ENCODE measurements at places on chromosomes 5 and 9. TPM values are rescaled to one million over a fixed set of nuclear protein-coding genes. Genes with fewer than 3 reads are reported as not detected.

Gene KIF4B
- 0.05 TPM for polyA plus RNA-seq

GRCh38 chr5:120988941-120989340, 524.8 kb downstream of the PRR16 start:
- no peak for DNase-seq
- H3K4me1 ChIP-seq, result no peaks in the 10 kb centered on the region

DNA sequence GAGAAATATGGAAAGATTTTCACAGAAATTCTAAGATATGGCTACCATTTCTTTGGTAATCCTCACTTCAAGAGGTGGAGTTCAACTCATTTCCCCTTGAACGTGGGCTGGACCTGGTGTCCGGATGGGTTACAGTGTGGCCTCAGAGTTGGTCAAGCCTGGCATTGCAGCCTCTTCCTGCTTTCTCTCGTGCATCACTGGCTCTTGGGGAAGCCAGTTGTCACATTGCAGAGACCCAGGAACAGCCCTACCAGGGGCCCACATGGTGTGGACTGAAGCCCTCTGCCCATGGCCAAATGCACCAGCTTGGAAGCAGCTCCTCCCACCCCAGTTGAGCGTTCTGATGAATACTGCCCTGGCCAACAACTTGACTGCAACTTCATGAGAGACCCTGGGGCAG, 47.7 kb upstream of the FCN1 start:
- no peaks in the 10 kb centered on the region for H3K36me3 ChIP-seq
- no peaks in the 10 kb centered on the region for H3K27me3 ChIP-seq
- H3K4me3 ChIP-seq, result no peak overlapping the region
- H3K27ac ChIP-seq, result no peak overlapping the region
- peaks cover 3% of the 10 kb centered on the region for H3K4me1 ChIP-seq

DNA sequence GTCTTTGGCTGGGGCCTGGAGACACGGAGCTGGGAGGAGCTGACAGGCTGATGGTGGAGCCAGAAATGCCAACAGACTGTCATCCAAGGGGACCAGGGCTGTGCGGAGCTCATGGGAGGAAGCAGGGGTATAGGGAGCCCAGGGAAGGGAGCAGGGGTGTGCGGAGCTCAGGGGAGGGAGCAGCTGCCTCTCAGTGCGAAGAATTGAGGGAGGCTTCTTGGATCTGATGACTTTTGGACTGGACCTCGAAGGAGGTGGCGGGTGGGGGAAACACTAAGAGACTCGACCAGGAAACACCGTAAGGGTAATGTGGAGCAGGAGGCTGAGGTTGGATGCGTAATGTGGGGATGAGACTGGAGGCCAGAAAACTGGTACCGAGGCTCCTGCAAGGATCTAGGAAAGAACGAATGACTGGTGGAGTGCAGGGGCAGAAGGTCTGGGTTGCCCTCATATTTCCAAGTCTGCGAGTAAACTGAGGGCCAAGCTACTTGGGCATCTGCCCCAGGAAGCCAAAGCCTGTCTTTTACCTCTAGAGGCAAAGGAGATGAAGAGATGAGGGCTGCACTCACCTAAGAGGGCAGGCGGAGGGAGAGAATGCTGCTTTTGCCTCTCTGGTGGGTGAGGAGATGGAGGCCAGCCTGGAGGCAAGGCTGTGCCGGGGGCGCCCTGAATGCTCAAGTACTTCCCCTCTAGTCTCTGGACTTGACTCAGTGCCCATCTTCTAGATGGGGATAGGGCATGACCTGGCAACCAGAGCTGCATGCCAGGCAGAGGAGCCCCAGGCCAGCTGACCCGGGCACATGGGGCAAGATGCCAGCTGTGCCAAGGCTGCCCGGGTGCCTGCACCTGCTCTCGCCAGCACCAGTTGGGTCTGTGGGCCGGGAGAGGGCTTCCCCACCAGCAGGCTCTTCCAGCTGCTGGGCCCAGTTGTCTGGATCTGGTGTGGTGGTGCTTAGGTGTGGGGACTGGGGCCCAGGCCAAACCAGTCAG, 2.3 kb downstream of the PTGS1 start:
- peaks cover 20% of the 10 kb centered on the region for H3K4me1 ChIP-seq
- H3K27me3 ChIP-seq, result peaks cover 39% of the 10 kb centered on the region
- no peak for DNase-seq

Gene SH3RF2
- polyA plus RNA-seq, result 38.3 TPM

Gene TOR1B
- polyA plus RNA-seq, result 16.4 TPM

GRCh38 chr9:129469188-129469987, 151.5 kb downstream of the C9orf50 start:
- DNase-seq, result no peak
- H3K27me3 ChIP-seq, result no peaks in the 10 kb centered on the region
- H3K4me3 ChIP-seq, result no peak overlapping the region
- peak overlapping the region; percentile 58 for H3K27ac ChIP-seq

DNA sequence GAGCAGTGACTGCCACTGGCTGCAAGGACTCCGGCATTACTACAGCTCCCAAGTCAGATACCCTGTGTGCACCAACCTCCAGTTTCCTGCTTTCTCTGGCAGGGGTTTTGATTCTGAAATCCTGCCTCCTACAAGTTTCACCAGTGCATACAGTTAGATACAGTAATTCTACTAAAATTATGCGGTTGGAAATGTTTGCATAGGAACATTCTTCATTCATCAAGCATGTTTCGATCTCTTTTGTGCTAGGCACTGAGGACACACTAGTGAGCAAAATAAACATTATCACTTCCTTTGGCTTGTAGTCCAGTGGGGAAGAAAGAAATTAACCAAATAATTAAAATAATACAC, 152.2 kb downstream of the TMEM167A start:
- H3K4me1 ChIP-seq, result peaks cover 3% of the 10 kb centered on the region
- DNase-seq, result peak; percentile 61
- H3K27me3 ChIP-seq, result no peaks in the 10 kb centered on the region
- no peak overlapping the region for H3K4me3 ChIP-seq
- H3K27ac ChIP-seq, result no peak overlapping the region

DNA sequence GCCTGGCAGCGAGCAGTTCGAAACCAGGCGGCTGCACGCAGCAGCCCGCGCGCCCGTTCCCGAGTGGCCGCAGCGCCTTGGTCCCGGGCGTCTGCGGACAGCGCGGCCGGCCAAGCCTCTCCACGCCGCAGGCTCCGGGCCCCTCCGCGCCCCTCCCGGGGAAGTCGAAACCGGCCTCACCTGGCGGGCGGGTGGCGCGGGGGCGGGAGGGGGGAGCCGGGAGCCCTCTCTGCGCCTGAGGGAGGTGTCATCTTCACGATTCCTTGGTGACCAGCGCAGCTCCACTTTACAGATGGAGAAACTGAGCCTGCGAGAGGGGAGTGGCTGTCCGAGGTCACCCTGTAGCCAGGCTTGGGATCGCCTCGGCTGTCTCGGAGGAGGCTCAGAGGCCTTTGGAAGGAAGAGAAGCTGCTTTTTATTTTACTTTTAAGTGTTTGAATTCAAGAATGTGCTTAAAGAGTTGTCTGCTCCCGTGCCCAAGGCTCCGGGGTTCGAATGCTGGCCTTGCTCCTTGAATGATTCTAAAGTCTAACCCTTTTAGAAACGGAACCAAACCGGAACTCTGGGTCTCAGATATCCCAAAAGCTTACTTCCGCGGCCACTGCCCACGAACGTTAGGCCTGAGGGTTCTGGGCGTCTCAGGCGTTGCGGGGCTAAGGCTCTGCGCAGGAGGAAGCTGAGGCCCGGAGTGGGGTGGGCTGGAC, 662 bp downstream of the SUSD3 start:
- H3K4me3 ChIP-seq, result peak overlapping the region; percentile 13
- DNase-seq, result no peak
- no peak overlapping the region for H3K27ac ChIP-seq
- H3K36me3 ChIP-seq, result no peaks in the 10 kb centered on the region

Gene ISL1
- 8.5 TPM for polyA plus RNA-seq

- DNase-seq, result no peak
- H3K27ac ChIP-seq, result no peak overlapping the region
- H3K4me3 ChIP-seq, result no peak overlapping the region
- peaks cover 8% of the 10 kb centered on the region for H3K27me3 ChIP-seq
Measured at GRCh38 chr9:343773-344172, 129.1 kb downstream of the DOCK8 start.

GRCh38 chr9:134252084-134252830, 74.0 kb upstream of the RXRA start:
- H3K4me3 ChIP-seq, result no peak overlapping the region
- H3K27ac ChIP-seq, result no peak overlapping the region
- no peaks in the 10 kb centered on the region for H3K27me3 ChIP-seq
- no peaks in the 10 kb centered on the region for H3K36me3 ChIP-seq

DNA sequence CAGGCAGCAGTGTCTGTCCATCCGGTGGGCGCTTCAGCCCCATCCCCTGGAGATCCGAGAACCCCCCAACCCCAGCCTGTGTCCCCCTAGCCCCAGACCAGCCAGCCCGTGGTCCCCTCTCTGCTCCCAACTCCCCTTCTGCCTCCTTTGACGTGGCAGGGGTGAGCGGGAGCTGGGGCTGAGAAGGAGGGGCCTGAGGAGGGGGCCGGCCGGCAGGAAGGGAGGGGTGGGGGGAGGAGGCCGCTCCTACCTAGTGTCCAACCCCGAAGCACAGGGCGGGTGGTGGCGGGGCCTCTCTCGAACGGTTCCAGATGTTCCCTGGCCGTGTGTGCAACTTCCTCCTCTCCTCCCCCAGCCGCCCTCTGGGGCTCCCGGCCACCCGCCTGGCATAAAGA, 31.0 kb downstream of the GOLGA2 start:
- peak; percentile 95 for DNase-seq
- no peak overlapping the region for H3K4me3 ChIP-seq
- H3K27me3 ChIP-seq, result no peaks in the 10 kb centered on the region
- H3K27ac ChIP-seq, result no peak overlapping the region

GRCh38 chr5:163846512-163846911, 341.1 kb downstream of the MAT2B start:
- no peak overlapping the region for H3K27ac ChIP-seq
- DNase-seq, result no peak
- no peaks in the 10 kb centered on the region for H3K36me3 ChIP-seq
- no peaks in the 10 kb centered on the region for H3K27me3 ChIP-seq
- H3K4me3 ChIP-seq, result no peak overlapping the region

DNA sequence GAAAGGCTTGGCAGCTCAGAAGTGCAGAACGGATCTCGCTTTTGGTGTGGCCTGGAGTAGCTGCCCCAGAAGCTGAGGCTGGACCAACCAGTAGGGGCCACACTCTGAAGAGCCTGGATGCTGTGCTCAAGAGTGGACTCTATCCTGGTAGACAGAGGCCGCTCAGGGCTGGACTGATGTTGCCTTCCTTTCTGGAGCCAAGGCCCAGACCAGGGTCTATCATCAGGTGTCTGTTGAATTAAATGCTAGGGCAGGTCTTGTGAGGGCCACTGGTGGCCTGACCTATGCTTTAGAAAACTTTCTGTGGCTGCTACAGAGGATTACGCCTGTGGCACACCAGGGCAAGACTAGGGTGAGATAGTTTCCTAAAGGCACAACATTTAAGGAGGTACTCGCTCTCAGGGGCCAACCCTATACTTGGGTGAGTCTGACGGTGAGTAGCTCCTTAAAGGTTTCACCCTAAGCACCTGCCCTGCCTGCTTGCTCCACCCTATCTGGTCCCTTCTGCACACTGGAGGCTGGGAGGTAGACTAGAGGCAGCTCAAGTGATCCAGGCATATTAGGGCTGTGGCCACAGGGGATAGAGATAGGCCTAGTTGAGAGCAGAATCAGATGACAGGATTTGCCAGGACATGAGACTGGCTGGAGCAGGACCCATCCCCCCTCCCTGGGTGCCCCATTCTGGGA, 9.8 kb upstream of the IRF1 start:
- H3K27me3 ChIP-seq, result no peaks in the 10 kb centered on the region
- DNase-seq, result no peak
- peaks cover 2% of the 10 kb centered on the region for H3K4me1 ChIP-seq
- no peaks in the 10 kb centered on the region for H3K36me3 ChIP-seq
- no peak overlapping the region for H3K4me3 ChIP-seq
- no peak overlapping the region for H3K27ac ChIP-seq

GRCh38 chr9:12712532-12712931, 19.3 kb downstream of the TYRP1 start:
- DNase-seq, result no peak
- H3K27me3 ChIP-seq, result no peaks in the 10 kb centered on the region
- no peak overlapping the region for H3K4me3 ChIP-seq
- H3K27ac ChIP-seq, result no peak overlapping the region
- no peaks in the 10 kb centered on the region for H3K36me3 ChIP-seq

- H3K4me3 ChIP-seq, result no peak overlapping the region
- H3K27me3 ChIP-seq, result no peaks in the 10 kb centered on the region
- H3K4me1 ChIP-seq, result no peaks in the 10 kb centered on the region
- no peak for DNase-seq
Measured at GRCh38 chr9:100020121-100020795, 78.5 kb downstream of the ERP44 start.

DNA sequence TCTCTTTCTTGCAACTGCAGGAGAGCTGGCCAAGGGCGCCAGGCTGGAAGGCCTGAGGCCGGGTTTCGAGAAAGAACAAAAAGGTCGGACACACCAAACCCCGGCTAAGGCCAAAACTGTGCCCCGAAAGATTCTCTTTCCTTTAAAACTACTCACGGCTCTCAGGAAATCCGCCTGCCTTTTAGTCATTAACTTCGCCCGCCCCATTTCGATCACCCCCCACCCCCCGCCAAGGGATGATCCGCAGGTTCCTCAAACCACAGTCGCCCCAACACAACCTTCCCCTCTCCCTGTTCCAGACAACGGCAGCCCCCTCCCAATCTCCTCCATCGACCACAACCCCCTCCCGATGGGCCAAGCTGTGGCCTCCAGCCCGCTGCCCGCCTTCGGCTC, 536 bp downstream of the FEM1C start:
- H3K27ac ChIP-seq, result peak overlapping the region; percentile 94
- no peak for DNase-seq
- H3K27me3 ChIP-seq, result no peaks in the 10 kb centered on the region

DNA sequence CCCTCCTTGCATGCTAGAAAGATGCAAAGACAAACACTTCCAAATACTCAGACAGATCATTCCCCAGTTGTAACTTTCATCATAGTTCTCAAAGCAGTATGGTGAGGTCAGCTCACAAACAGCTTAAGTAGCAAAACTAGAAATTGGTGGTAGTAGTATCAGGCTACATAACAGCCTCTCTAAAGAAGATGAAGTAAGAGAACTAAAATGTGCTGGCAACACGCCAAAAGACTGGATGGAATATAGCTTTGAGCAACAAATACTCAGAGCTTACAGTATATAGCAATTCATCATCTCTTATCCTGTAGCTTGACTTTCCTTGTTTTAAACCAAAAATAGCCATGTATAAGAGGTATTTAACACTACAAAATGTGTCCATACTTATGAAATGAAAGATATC, 7.5 kb downstream of the PFDN1 start:
- no peak overlapping the region for H3K4me3 ChIP-seq
- DNase-seq, result peak; percentile 95
- H3K36me3 ChIP-seq, result peaks cover 3% of the 10 kb centered on the region
- H3K4me1 ChIP-seq, result peaks cover 48% of the 10 kb centered on the region
- H3K27me3 ChIP-seq, result no peaks in the 10 kb centered on the region

All from cardiac muscle cell (in vitro differentiated cells and primary cell).